GM12865 (cell line): ENCODE measurements at places on chromosomes 6 and 20.

GRCh38 chr6:144617708-144618107 is 332.6 kb downstream of the UTRN start:
- no peak for DNase-seq

- no peak for DNase-seq
These were observed at the start of gene PCSK2 for GRCh38 chr20:17226410-17227218. Gene PCSK2 (plus strand): TSS chr20:17227040. CDS start chr20:17227306, 266 bp downstream.

- no peak for DNase-seq
These were observed 8.3 kb downstream of the PPP1R3G start for GRCh38 chr6:5093231-5094015.

DNA sequence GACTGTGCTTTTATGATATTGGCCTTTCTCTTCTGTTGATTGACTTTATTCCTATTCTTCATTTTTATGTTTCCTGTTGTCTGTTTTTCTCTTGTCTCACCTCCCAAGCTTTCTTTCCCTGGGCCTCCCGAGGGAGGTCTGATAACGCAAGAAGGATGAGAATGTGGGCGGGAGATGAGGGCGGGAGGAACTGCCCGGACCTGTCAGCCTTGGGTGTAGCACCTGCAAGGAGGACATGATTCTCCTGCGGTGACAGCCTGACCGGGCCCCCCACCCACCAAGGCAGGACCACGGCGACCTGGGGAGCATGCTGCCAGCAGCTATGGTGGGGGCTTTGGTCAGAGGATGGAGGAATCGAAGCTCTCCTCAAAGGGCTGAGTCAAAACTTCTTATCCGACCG is 86.9 kb downstream of the PLEKHG1 start:
- DNase-seq = no peak

DNA sequence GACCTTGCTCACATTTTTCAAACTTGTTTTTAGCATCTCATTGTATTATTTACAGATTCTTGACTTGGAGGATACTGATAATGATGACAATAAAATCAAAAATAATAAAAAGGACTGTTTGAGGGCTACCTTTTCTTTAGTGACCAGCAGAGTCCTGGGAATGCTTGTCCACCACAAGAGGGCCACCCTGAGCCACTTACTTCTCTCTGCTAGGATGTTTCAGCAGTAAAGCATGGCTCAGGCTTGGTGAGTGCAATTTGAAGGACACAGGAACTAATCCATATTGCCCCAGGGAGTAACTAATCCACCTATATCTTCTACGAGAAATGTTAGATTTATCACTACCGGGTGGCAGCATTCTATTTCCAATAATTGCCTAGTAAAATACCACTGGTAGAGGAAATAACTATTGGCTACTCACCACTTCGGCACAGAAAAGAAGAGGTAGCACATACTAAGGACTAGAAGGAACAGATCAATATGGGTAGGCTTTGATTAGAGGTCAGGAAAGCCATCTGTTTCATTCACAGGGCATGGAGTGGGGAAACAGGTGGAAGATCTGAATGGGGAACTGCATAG is 5.8 kb upstream of the KIAA0408 start:
- peak; percentile 71 for DNase-seq

- DNase-seq = no peak
These were observed 30.4 kb downstream of the ZC3H12D start for GRCh38 chr6:149454346-149454848.

- peak; percentile 83 for DNase-seq
These were observed 6.5 kb upstream of the ZSCAN9 start for GRCh38 chr6:28218312-28219248.

GRCh38 chr20:34595377-34596184 is 37.1 kb downstream of the MAP1LC3A start:
- no peak for DNase-seq

DNA sequence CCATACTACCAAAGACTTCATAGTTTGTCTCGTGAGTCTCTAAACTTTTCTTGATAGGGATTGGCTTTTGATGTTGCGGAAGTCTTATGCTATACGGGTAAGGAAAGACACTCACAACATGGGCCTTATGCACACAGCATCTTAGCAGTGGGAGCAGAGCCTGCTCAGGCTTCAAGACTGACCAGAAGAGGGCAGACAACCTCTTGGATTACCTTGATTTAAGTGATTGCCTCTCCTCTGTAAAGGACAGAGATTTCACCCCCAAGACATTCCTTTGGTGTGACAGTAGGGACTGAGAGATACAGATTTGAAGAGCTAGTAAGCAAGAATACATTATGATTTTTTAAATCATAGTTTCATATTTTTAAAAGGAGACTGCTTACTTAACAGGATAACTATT is 71.0 kb upstream of the SAMD3 start:
- DNase-seq = peak; percentile 65

GRCh38 chr6:139294090-139294489 is 2.3 kb upstream of the TXLNB start:
- DNase-seq = no peak

DNA sequence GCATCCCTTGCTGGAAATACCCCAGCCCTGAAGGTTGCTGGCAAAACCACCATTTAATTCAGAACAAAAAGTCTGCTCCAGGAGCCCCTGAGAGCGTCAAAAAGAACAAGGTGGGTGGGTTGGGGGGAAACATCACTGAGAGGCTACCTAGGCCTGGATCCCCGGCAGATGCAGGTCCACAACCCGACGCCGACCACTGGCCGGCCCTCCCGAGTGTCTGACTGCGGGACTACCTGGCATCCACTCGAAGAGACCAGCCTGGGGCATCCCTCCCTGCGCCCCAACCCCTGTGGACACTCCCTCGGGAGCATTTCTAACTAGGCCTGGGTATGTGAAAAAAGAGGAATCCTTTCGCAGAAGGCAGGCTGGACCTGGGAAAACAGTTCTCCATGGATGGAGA is 47.2 kb downstream of the FAM209B start:
- no peak for DNase-seq

DNA sequence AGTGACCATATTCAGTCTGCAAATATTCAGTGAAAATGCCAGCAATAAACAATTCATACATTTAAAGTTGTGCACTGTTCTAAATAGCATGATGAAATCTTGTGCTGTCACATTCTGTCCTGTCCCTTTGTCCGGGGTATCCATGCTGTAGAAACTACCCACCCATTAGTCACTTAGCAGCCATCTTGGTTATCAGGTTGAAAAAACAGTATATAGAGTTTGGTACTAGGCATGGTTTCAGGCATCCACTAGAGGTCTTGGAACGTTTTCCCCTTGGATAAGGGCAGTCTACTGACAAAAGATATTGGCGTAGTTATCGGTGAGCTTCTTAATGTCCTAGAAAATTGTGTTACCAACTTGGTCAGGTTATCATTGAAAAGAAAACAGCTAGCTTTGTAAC is 12.3 kb upstream of the MAP3K7 start:
- DNase-seq = no peak

DNA sequence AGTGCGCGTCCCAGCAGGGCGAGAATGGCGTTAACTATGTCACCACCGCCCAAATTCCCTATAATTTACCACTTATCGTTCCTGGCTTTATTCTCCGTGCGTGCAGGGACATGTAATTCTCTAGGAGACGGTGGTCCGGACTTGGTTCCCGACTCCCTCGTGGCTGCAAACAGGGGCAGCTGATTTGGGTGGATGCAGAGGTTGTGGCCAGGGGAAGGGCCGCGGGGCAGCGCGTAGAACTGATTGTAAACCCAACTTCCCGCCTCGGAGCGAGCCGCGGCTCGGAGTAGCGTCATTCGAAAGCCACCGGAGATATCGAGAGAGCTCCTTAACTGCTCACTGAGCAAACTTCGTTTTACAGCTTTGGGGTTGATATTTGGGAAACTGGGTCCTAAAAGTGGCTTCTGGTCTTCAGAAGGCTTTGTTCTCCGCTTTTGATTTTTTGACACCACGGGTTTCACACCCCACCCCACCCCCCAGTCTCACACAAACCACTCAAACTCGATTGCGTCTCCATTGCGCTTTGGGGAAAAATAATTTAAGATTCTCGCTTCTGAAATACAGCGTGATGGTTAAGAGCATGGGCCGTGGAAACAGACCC is 17.5 kb upstream of the ZSCAN9 start:
- DNase-seq = peak; percentile 52
